ENCODE measurements at places on chromosomes 7 and 10.
A peak's percentile ranks its signal among the peaks of the same experiment; 100 is the strongest.

- DNase-seq, result no peak
Observed at GRCh38 chr10:387593-387891, 252.3 kb downstream of the ZMYND11 start.

DNA sequence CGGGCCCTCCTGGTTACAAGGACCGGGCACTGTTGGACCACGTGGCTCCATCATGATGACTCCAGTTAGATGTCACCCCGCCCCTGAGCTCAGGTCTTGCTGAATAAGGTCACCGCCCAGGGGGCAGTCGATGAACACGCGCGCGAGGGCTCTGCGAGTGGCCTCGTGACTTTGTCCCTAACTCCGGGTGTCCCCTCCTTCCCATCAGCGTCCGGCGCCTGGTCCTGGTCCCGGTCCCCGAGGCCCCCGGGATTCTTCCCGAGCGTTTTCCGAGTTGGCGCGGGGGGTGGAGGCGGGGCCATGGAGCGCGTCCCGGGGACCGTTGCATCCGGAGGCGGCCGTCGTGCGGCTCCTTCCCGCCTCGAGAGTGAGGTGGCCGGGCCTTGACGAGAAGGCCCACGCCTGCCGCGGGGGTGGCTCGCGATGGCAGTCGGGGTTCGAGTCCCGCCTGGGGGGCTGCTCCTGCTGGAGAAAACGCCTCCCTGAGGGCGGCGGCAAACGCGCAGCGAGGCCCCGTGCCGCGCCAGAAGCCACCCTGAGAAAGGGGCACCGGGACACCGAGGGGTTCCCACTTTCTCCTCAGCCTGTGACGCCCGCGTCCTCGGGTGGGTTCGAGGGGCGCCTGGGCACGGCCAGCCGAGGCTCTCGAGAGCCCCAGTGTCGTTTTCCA is 569 bp upstream of the NPTX2 start:
- DNase-seq, result no peak

GRCh38 chr10:100362570-100363496 is 15.8 kb downstream of the SCD start:
- no peak for DNase-seq

GRCh38 chr10:132746801-132747625 is 38.9 kb downstream of the NKX6-2 start:
- DNase-seq, result no peak

GRCh38 chr7:84297616-84298015 is 103.0 kb upstream of the SEMA3A start:
- DNase-seq, result no peak

- peak; percentile 67 for DNase-seq
Observed at GRCh38 chr10:12981570-12981969, 19.9 kb downstream of the CCDC3 start.

DNA sequence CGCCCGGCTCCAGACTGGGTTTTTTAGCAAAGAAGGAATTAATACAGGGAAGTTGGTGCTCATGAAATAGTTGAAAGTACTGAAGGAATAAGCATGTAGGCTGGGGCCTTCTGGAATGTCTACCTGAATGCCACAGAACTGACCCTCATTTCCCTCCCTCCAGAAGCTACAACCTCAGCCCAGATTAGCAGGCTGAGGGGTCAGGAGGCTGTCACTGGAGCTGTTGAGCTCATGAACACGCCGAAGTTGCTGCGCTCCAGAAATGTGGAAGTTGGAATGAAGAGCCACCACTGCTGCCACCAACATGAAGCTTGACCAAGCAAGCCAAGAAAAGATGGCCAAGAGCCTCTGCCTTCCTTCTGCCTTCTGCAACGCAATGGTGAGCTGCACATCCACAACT is 52.2 kb upstream of the KMT2E start:
- no peak for DNase-seq

- no peak for DNase-seq
Observed at GRCh38 chr7:12957487-12957886, 270.1 kb downstream of the ARL4A start.

GRCh38 chr7:128732521-128733277 is 6.5 kb upstream of the CALU start:
- no peak for DNase-seq

DNA sequence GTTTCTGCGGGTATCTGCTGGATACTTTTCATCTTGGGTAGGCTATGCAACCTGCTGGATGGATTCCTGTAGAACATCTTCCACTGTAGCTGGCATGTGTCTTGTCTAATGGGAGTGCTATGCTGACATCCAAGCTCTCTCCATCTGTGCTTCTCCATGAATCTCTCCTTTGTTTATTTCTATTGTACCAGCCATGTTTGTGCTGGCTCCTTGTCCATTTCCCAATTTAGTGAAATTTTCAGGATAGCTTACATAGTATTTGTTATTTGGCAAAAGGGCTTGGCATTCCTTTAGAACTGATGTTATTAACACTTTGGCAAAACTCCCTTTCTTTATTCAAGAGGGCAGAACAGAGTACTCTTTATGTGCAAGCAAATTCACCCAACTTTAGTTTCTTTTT is 198.0 kb downstream of the CSTF2T start:
- no peak for DNase-seq

GRCh38 chr10:5679606-5680005 is 5.0 kb upstream of the TASOR2 start:
- DNase-seq, result peak; percentile 46

DNA sequence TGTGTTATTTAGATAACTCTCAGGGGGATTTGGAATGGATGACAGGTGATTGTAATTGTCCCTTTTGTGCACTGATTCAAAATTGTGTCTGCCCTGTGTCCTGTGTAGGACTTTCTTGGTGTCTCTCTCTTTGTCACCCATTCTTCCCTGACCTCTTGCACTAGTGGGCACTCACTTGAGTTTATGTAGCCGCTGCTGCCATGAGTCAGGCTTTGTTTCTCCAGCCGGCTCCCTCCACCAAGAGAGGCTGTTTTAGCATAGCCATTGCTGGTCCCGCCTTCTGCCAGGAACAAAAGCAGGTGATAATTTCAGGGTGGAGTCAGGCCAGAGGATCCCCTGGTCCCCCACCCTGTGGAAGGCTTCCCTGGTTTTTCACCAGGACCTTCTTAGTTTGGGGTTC is 8.4 kb downstream of the COL17A1 start:
- no peak for DNase-seq

DNA sequence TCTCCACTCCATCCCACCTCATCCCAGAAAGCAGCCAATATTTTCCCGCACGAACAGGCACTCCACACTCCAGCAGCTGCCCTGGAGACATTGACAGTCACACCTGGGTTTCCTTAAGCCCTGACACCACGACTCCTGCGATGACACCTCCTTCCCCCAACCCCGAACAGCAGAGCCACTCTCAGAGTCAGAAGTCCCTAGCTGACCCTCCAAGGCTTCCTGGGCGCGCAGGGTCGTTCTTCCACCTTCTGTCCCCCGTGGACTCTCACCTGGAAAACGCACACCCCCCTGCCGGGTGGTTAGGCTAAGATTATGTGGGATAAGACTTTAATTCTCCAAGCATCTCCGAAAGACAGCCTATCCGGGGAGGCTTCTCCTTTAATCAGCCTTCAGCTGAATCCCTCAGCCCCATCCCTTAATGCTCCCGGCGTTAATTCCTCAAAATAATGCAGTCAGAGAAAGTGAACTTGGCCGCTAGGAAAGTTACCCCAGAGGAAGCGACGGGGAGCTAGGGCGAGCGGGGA is 1.1 kb downstream of the DENND11 start:
- DNase-seq, result no peak

GRCh38 chr10:48504141-48504885 is 100.6 kb downstream of the ARHGAP22 start:
- DNase-seq, result no peak

DNA sequence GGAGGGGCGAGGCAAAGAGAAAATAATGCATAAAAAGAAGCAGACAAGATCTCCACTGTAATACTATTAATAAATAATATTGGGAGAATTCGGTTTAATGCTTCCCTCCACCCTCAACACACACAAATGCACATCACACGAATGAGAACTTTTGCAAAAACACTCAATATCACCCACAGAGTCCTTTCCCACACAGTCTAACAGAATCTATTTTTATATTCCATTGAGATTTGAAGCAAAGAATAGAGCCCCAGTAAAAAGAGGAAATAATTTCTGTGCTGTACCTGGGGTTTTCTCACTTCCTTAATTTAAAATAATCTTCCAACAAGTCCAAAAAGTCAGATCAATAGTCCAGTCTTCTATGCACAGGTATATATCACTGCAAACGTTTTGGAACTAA is 17.0 kb downstream of the PIK3AP1 start:
- DNase-seq, result no peak

DNA sequence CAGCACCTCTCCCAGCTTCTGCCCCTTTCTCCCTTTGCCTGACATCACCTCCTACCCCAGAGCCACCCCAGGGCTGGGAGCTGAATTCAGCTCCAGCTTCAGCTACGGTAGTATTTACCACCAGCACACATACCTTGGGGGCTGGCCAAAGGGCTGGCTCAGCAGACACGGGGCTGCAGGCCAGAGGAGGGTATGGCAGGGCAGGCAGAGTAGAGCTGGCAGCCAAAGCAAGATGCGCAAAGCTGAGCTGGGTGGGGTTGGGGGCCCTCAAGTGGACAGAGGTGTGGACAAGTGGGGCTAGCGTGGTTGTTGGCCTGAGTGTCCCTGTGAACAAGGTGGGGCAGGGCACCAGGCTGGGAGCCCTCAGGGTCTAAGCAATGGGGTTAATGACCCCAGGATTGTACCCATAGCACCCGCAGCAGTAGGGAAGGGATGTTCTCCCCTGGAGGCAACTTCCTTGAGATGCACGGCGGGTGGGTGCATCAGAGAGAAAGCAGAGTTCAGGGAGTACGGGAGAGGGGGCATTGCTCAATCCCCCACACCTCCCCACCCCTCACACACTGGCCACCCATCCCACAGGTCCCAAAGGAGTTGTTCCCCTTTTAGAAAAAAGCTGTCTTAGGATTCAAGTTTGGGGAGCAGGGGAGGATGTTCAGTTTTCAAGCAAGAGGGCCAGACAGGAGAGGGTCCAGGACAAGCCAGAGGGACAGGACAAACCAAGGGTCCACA is 8.0 kb downstream of the VSIR start:
- no peak for DNase-seq

GRCh38 chr10:78286186-78286585 is 252.5 kb downstream of the RPS24 start:
- DNase-seq, result no peak

DNA sequence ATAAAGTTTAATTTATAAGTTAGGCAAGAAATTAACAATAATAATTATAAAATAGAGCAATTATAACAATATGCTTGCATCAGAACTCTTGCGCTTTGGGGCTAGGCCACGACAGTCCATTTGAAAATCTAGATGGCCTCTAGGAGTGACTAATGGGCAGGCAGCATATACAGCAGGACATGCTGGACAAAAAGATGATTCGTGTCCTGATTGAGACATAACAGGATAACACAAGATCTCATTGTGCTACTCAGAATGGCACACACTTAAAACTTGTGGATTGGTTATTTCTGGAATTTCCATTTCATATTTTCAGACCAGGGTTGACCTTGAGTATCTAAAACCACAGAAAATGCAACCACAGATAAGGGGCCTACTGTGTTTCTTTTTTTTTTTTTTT is 27.5 kb downstream of the CTNNA3 start:
- DNase-seq, result peak; percentile 20

- DNase-seq, result peak; percentile 90
Observed at GRCh38 chr7:42161719-42162118, 75.3 kb downstream of the GLI3 start.

DNA sequence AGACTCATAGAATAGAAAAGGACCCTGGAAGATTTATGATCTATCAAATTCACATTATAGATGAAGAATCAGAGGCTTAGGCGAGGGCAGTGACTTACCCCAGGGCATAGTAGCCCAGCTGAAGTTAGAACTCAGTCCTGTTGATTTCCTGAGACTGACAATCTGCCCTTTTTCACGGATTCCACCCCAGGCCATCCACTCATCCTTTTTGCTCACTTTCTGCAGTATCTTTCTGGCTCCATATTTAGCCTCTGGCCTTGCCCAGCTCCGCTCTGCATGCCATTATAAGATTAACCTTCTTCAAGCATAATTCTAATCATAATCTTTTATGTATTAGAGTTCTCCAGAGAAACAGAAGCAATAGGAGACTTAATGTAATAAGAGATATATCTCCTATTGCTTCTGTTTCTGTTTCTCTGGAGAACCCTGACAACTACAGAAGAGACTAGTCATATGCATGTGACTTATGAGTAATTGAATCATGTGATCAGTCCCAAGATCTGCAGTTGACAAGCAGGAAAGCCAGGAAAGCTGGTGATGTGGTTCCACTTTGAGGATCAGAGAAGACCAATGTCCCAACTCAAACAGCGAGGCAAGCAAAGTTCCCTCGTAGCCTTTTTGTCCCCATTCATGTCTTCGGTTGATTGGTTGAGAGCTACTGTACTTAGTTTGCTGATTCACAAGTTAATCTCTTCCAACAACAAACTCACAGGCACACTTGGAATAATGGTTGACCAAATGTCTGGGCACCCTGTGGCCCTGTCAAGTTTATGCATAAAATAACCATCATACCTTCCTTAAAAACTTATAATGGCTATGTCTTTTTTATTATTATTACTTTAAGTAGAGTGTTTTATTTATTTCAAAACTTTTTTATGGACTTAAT is 412.1 kb downstream of the SUGCT start:
- peak; percentile 56 for DNase-seq

DNA sequence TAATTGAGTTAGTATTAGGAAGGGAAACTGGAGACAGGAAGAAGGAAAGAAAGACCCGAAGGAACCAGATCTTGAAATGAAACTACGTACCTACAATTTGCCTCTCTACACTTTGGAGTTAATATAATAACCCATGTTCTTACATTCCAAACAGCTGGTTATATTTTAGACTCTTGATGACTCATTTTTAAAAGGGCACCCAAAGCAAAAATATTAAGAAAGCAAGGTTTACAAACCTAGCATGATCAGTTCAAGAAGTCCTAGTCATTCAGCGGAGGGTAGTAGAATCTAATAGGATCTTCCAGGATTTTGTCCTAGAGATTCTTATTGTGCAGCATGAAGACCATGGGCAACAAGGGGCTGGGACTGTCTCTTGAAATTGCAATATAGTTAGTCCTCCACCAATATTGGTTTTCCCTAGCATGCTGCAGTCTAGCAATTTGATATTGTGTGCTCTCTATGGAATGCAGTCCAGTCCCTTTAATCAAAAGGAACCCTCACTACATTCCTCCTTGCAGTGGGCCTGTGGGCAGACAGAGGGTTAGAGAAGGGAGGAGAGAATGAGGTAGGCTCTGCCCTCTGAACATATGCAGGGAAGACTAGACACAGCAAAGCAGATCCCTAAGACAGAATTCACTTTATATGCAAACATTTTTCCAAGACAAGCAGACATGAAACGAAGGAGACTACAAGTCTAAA is 230.3 kb downstream of the INHBA start:
- no peak for DNase-seq

GRCh38 chr10:3714531-3714930 is 70.5 kb downstream of the KLF6 start:
- DNase-seq, result peak; percentile 31
